ENCODE measurements at places on chromosomes 4 and X.
A peak's percentile ranks its signal among the peaks of the same experiment; 100 is the strongest.

GRCh38 chr4:98204236-98204553 is 57.0 kb upstream of the RAP1GDS1 start:
- DNase-seq, result no peak

- no peak for DNase-seq
These were observed 112.1 kb upstream of the NAP1L5 start for GRCh38 chr4:88809576-88810219.

DNA sequence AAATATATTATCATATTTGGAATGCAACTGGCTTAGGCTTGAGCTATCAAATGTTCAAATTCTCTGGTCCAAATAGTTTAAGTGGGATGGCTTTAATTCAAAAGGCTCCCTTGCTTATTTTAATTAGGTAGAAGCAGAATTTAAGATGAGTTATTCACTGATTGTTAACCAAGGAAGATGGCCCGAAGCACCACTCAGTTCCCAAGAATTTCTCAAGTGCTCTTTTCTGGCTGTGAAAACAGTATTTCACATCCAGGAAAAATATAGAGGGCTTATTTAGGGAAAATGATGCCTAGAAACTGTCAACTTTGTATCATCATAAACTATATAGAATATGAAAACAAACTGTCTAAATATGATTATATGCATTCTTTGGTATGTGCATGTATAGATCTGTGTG is 246.5 kb upstream of the SFRP2 start:
- no peak for DNase-seq

GRCh38 chr4:152935143-152935542 is 980 bp upstream of the FHDC1 start:
- no peak for DNase-seq

GRCh38 chr4:104811727-104812126 is 317.0 kb upstream of the CXXC4 start:
- no peak for DNase-seq

DNA sequence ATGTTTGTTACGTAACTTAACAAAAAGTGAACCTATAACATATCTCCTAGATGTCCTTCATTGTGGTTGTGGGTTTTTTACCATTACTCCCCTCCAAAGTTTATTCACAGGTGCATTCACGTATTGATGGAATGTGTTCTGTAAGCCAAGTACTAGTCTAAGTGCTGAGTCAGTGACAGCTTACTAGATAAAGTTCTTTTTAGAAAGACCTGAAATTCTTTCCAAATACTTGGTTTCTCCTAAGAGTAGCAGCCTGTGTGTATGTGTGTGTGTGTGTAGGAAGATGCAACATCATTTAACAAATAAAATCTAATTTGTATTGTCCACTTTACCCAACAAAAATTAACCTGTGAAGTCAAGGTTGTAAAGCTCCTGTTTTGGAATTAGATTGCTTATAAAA is 22.1 kb downstream of the NAP1L5 start:
- no peak for DNase-seq

- no peak for DNase-seq
These were observed 291.3 kb downstream of the GUCY2F start for GRCh38 chrX:109190542-109190941.

DNA sequence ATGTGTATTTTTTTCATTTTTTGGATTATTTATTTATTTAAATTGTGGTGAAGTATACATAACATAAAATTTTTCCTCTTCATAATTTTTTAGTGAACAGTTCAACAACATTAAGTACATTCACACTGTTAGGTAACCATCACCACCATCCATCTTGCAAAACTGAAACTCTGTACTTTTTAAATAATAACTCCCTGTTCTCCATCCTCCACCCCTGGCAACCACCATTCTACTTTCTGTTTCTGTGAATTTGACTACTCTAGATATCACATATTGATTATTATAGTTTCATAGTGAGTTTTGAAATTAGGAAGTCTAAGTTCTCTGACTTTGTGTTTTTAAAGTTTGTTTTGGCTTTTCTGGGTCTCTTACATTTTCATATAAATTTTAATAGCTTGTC is 89.3 kb upstream of the STX18 start:
- DNase-seq, result no peak

DNA sequence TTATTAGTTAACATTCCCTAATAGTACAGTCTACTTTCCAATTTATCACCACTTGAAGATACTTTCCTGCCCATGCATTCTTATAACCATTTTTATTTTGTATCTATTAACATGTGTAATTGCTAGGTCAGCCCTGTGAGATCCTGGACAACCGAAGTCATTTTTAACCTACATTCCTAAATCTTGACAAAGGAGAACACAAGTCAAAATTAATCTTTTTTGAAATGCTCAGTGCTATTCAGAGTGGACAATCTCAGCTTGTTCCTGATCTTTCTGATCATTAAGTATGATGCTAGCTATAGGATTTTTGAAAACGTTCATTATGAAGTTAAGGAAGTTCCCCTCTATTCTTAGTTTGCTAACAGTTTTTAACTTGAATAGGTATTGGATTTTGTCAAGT is 37.5 kb downstream of the ANXA10 start:
- DNase-seq, result no peak

- no peak for DNase-seq
These were observed 20.1 kb downstream of the HTT-AS start for GRCh38 chr4:3054169-3054759.

DNA sequence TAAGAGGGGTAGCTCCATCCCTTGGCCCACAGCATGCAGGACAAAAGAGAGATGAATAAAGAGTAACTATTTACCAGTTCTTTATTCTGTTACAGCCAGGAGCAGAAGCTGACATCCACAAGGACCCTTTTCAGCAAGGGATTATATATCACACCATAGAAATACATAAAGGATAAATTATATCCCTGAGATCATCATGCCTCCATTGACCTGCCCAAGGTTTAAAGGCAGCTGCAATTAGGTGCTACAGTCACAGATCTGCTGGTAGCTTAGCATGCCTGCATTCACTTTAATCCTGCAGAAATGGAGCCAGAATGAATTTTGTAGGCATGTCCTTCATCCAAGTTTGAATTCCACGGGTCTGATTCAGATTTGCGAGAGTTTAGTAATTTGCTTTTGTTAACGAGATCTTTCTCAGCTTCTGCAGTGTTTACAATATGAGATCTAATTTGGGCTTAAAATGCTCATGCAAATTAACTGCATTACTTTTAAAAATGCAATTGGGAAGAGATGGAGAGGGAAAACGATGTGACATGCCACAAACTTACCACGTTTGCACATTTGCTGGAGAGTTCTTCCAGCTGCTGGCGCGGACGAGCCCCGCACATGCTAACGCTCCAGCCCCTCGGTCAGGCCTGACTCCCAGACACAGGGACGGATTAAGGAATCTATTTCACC is 327.0 kb upstream of the NOCT start:
- no peak for DNase-seq

DNA sequence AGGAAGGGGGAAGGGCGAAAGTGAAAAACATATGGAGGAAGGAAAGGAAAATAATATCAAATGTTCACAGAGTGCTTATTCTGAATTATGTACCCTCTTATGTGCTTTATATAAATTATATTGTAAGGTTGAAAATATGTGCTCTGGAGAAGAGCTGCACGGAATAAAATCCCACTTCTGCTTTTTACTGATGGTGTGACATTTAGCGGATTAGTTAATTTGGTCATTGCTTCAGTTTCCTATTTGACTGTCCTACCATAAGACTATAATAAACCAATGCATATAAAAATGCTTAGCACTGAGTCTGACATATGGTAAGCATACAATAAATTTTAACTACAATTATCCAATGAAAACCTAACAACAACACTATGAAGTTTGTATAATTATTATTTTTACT is 86.2 kb downstream of the NPFFR2 start:
- no peak for DNase-seq

DNA sequence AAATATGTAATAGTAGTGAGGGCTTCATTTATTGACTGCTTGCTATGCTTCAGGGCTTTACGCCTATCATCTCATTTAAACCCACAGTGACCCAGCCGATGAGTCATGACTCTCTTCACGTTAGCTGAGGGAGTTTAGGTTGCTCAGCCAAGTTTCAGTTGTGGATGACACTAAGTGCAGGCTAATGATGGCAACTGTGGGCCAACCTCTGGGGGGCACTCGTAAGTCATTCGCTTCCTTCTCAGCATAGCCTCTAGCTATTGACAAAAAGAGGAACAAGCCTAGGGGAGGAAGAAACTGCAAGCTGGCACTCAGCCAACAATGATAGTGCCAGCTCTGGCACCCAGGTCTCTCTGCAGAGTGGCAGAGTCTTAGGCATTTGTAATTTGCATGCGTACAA is 325.0 kb downstream of the ARHGAP10 start:
- no peak for DNase-seq

DNA sequence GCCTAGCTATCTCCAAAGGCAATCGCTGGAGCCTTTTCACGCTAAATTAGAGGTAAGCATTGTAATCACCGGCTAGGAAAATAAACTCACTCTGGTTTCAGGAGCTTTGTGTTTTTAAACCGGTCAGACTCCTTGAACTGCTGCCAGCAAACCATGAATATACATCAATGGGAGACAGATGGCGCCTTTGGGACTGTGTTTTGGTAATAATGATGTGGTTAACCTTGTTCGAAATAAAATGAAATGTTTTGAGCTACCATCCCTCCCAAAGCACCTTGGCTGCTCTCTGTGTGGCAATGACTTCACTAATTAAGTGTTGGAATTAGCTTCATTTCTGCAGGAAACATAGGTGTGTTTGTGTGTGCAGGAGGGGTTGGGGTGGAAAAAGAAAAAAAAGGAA is 65.3 kb downstream of the CLNK start:
- no peak for DNase-seq

GRCh38 chrX:132292793-132293192 is 73.5 kb upstream of the RAP2C start:
- peak; percentile 14 for DNase-seq
